ENCODE measurements at places on chromosomes 6 and 20.
A peak's percentile ranks its signal among the peaks of the same experiment; 100 is the strongest.

DNA sequence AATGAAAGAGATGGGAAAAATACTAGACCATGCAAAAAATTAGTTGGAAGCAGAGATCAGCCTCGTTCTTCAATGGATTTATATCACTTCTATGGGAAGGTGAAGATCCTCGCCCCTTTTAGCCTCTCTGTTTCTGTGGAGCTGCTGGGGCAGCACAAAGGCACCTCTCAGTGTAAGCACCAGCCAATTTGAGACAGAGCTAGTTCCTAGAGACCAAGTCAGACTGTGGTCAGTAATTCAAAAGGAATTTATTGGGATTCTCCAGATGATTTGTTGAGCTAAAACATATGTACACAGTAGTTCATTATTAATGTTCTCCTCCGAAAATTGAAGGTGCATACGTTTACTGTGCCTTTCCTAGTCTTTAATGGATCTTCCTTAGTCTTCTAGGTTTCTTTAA is 42.4 kb downstream of the SCGN start:
- no peak for DNase-seq

- no peak for DNase-seq
Observed at GRCh38 chr6:12313306-12313991, 23.3 kb downstream of the EDN1 start.

- no peak for DNase-seq
Observed at GRCh38 chr6:26172608-26172968, 85.4 kb downstream of the HFE start.

- DNase-seq: no peak
Observed at GRCh38 chr6:96562886-96563285, at the start of gene FHL5. Gene FHL5 (plus strand): TSS chr6:96563128. CDS start chr6:96603614, 40,486 bp downstream.

DNA sequence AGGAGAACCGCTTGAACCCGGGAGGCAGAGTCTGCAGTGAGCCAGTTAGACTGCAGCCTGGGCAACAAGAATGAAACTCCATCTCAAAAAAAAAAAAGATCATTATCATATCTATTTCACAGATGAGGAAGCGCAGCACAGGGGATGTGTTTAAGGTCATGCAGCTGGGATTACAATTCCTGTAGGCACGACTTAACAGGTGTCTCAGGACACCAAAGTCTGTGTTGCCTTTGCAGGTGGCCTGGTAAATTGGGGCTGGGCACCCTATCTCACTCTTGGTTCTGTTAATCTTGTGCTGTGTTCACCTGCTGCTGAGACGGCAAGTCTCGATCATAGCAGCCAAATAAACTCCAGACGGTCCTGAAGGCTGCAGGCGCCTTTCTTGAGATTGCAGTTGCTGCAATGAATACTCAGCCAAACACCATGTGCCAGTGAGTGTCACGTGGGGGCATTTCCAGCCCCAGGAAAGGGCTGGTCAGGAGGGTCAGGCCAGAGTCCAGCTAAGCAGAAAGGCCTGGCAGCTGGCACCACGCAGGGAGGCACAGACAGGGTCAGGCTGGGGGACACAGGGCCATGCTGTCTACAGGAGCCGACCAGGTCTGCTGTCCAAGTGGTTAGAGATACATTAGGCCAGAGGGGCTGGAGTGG is 55.8 kb downstream of the FGD2 start:
- no peak for DNase-seq

GRCh38 chr20:46202766-46203509 is 84.8 kb downstream of the CD40 start:
- DNase-seq: no peak

GRCh38 chr6:33410711-33411631 is at the start of gene PHF1:
Gene PHF1 (plus strand): TSS chr6:33411014. CDS start chr6:33412264, 1,250 bp downstream.
- DNase-seq: peak; percentile 70

All from HTR-8/SVneo (cell line).